ENCODE measurements at places on chromosomes 6 and 20. TPM values are rescaled to one million over a fixed set of nuclear protein-coding genes. Genes with fewer than 3 reads are reported as not detected.

Gene TOX2
- total RNA-seq, result 0.18 TPM

Gene PSORS1C2
- not detected for total RNA-seq

GRCh38 chr6:28597217-28597835, 71.6 kb downstream of the GPX5 start:
- DNase-seq, result peak; percentile 56

GRCh38 chr6:30044630-30045029, 16.4 kb upstream of the POLR1H start:
- no peak for DNase-seq

GRCh38 chr6:165846123-165846966, 183.3 kb upstream of the PDE10A start:
- DNase-seq, result peak; percentile 40

Gene TNFRSF21
- 115 TPM for total RNA-seq

DNA sequence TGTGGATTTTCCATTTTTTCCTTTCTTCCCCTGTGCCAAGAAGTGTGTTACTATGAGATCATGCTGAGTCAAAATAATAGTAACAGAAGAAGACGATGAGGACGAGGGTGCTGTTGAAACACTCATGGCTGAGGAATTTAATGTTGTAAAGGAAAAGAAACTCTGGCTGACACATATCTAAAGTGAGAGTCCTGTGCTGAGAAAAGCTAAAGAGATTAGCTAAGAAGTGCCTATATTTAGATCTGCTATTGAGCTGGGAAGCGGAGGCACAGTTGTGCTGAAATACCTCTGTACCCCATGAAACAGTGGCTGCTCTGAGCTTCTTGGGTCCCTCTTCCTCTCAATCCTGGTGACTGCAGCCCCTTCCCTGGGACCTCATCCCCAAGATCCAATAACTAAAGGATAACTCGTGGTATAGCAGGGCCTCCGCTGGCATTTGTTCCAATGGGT, 1.1 kb upstream of the SYTL3 start:
- no peak for DNase-seq

DNA sequence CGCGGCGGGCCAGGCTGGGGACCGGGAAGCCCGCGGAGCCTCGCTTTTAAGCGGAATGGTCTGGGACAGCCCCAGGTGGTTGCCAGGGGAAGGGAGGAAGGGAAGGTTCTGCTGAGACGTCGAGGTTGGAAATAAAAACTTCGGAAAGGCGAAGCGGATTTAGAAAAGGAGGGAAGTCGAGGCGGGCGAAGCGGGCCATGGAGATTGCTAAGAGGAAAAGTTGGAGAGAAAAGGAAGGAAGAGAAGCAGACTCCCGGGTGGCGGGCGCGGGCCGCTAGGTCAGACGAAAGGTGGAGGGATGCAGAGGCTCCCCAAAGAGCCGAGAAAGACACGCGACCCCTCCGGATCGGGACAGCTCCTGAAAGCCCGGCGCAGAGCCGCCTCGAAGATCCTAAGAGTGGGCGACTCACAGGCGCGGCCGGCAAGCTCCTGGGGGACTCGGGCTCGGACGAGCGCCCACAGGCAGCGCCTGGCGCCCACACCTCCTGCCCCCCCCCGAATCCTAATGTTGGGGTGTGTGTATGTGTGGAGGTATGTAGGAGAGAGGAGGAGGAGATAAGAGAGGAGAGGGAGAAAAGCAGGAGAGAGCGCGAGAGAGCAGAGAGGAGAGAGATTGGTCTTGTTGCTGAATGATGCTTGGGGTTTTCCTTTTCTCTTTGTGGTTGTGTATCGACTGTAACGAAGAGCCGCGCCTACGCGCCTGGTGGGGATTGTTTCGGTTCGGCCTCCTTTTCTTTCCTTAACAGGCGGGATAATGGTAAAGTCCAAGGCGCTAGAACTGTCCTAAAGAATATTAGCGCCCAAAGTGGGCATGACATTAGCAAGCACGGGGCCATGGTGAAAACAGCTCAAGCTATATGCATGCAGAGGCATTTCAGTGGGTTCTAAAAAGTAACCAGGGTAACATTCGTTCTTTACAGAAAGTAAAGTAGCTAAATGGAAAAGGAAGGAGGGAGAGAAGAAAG, 1.5 kb downstream of the TFAP2B start:
- DNase-seq, result no peak

DNA sequence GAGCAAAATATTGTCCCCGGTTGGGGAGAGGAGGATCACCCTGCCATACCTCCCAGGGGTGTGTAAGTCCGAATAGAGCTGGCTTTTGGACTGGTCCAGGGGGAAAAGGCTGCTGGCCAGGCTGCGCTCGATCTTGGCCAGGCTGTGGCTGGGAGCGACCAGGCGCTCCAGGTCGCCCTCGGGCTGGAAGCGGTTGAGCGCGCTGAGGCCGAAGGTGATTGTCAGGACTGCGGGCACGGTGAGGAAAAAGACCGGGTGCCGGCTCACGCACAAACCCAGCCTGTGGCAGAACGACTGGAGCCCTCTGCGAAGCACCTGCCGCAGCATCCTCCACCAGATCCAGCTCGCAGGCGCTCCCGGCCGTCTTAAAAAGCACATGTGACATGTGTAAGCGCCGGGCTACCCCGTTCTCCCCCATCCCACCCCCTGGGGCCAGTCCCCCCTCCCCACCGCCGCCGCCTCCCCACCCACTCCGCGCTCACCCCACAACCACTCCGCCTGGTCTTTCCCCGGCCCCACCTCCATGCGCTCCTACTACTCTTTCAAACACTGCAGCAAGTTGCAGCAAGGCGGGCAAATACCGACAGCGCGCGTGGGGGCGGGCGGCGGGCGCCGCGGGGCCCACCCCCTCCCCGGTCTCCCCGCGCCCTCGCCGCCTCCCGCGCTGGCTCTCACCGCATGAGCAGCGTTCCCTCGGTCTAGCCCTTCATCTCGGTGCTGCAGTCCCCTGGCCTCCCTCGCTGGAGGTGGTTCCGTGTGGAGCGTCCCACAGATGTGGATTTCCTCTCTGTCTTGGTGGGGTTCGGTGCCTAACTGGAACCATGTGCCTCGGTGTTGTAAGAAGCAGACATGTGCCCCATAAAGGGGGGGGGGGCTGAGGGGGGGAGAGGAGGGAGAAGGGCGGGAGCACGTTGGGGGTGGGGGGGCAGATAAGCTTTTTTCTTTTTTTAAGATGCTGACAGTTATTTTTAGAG, 42.4 kb downstream of the PTCHD4 start:
- DNase-seq, result no peak

Gene HLA-DRA
- not detected for total RNA-seq

DNA sequence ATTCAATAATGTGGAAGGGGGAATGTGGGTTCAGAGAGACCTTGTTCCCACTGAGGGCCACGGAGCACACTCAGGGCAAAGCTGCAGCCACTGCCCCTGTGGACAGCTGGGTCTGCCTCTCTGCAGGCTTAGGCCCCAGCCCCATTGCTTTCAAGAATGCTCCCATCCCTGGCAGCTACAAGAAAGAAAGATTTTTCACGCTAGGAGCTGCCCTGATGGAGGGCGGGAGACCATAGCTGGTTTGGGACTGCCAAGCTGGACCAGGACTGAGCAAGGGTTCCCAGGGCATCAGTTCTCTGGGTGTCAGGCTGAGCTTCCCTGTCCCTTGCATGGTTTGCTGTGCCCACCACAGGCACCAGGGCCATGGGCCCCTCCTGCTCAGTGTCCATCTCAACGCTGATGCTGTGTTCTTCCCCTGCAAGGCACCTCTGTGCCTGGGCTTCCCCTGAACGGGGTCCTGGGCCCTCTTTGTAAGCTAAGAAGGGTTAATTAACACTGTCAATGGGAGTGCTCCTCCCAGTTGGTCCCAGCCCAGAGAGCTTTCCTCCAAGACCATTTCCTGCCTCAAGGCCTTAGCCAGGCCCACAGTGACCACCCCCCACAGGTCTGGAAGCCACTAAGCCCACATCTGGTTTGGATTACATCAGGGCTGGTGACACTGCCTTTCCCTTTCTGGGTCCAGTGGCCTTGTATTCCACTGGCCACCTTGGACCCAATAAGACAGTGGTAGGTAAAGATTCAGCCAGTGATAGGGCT, 8.4 kb downstream of the FOXS1 start:
- no peak for DNase-seq

- peak; percentile 91 for DNase-seq
Measured at GRCh38 chr6:36623547-36624459, 29.6 kb downstream of the SRSF3 start.

Gene COL20A1
- 0.33 TPM for total RNA-seq

DNA sequence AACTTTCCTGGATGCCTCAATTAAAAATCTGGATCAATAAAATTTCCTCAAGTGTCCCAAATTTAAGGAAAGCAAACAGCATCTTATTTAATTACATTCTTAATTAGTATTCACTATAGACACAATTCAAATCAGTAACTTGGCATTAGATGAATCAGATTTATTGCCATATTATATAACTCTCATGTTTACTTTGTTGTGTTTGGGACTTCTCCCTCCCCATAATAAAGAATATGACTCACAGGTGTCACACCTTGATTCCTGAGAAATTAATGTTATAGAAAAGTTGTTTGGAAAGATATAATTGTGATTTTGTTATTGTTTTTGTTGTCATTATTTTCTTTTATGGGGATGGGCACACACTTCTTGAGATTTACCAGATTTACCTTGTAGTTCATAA, 18.4 kb downstream of the EYA4 start:
- peak; percentile 38 for DNase-seq

DNA sequence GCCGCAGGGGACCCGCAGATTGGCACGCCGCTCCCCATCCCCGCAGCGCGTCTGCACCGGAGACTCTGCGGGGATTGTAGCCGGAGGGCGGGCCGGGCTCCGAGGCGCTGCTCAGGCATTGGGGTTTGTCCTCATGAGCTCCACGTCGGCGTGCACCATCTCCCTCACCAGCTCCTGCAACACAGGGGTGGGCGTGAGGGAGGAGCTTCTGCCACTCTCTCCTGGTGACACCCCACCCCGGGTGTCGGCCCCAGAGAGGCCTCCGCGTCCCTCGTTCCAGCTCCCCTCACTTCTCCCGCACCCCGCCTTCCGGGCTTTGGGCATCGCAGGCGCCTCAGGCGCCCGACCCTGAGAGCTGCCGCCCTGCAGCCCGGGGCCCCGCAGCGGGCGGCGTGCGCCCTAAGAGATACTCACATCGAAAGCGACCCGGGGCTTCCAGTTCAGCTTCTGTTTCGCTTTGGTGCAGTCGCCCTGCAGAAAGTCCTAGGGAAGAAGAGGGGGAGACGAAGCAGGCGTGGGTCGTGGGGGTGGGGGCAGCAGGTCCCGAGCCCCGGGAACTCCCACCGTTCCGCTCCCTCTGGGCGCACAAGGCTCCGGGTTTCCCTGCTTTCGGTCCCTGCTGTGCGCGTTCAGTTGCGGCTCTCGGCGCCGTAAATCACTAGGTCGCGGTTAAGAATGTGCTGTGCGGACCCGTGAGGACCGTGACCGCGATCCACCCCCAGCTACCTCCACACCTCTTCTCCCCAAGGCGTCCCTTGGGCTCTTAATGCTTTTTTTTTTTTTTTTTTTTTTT, 14.5 kb downstream of the FOXC1 start:
- no peak for DNase-seq

Gene MTO1
- total RNA-seq, result 17.0 TPM

DNA sequence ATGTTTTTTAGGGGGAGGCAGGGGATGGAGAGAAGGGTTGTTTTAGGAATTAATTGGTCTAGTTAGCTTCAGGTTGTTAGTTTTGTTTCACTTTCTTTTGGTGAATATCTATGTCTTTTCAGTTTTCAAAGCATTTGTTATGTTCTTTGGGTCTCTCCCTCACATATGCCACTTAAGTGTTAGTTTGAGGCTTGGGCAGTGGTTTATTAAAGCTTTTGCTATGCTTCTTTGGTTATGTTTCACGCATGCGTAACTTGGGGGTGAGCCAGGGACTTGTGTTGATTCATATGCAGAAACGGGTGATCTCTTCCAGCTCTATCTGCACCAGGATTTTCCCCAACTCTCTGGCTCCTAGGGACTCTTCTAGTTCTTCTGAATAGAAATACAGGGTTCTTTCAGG, 11.4 kb upstream of the MMS22L start:
- DNase-seq, result no peak

- no peak for DNase-seq
Measured at GRCh38 chr20:45826381-45827019, 612 bp downstream of the TNNC2 start.

All from HT-29 (cell line).